Fibroblast of lung (primary cell): ENCODE measurements at places on chromosomes 16 and 17. TPM values are rescaled to one million over a fixed set of nuclear protein-coding genes. Genes with fewer than 3 reads are reported as not detected.
A peak's percentile ranks its signal among the peaks of the same experiment; 100 is the strongest.

- DNase-seq: no peak
Measured at GRCh38 chr17:82086941-82087906, 10.8 kb downstream of the FASN start.

GRCh38 chr16:67176662-67177061, 6.3 kb downstream of the NOL3 start:
- DNase-seq: no peak

SLC35B1 gene
- total RNA-seq: 36.2 and 36.3 TPM in 2 replicates

DNA sequence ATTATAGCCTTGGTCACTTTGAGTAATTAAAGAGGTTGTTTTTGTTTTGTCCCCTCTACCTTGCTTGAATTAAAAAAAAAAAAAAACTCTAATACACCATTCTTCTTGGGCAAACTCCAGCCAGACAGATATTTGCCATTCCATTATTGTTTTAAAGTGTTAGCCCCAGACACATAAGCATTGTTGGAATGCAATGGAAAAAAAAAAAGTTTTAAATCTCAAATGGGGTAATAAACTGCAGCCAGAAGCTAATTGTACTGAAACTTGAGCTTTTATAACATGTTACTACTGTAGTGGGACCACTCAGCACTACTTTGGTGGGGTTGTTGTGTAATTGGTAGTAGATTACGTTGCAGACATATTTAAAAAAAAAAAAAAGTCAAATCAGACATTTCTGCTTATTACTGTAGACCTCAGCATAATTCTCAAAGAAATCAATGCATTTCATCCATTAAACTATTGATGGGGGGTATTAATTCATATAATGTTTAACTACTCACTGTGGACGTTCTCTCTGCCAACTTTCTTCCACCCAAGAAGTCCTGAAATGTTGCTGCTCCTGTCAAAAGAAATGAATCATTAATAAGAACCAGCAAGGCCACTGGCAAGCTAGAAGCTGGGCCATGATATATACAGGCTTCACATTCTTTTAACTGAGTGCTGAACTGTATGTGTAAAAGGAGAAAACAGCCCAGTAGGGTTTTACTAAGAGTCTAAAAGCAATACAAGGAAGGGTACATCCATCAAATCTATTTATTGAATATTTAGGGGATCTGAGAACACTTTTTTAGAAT, 626.6 kb upstream of the SOX9 start:
- DNase-seq: no peak

DNA sequence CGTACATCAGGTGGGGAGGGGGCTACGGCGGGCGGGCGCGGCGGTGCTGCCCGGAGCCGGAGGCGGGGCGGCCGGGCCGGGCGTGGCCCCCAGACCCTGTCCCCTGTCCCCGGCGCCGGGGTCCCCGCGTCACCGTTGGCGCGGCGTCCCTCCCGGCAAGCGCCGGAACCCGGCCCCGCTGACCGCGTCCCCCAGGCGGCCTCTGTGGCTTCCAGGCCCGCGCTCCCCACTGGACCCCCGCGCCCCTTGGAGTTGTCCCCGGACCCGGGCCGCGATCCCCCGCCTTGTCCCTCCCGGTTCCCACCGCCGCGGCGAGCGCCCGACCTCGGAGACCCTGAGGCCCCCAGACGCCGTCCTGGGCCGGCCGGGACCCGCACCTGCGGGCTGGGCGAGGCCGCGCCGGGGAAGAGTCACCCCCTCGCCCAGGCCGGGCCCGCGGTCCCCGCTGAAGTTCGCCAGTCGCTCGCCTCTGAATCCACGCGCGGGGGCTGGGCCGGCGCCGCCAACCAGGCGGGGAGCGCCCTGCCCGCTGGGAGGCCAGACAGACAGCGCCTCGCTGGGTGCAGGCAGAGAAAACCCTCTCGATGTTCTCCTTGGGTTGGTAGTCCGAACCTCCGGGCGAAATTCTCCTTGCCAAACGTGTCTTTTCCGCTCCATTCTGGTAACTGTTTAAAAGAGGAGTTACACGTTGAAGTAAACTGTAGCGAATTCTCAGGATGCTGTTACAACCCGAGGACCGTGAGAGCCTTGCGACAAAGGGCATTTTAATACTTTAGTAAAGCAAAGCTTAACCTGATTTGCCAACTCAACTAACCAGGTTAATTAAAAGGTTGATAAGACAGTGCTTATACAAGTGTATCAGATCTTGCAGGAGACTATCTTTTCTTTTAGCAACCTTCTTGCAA, 761 bp downstream of the GAN start:
- DNase-seq: peak; percentile 61

DNA sequence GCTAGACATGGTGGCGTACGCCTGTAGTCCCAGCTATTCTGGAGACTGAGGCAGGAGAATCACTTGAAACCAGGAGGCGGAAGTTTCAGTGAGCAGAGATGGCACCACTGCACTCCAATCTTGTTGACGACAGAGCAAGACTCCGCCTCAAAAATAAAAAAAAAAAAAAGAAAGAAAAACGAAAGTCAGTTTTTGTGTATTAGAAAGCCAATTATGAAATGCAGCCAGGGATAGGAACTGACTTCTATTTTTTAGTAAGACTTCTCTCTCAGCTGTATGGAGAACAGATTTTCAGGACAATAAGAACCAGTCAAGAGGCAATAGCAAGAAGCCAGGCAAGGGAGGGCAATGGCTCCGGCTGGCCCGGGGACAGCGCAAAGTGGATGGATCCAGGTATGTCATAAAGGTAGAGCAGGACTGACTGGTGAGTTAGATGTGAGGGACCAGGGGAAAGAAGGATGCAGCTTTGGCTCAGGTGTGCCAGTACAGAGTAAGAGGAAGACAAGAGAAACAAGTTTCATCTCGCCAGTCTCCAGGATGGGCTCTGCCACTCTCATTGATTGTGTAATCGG, 12.5 kb upstream of the CCL1 start:
- no peak for DNase-seq

GRCh38 chr17:73188011-73188410, 4.8 kb upstream of the COG1 start:
- DNase-seq: no peak

DNA sequence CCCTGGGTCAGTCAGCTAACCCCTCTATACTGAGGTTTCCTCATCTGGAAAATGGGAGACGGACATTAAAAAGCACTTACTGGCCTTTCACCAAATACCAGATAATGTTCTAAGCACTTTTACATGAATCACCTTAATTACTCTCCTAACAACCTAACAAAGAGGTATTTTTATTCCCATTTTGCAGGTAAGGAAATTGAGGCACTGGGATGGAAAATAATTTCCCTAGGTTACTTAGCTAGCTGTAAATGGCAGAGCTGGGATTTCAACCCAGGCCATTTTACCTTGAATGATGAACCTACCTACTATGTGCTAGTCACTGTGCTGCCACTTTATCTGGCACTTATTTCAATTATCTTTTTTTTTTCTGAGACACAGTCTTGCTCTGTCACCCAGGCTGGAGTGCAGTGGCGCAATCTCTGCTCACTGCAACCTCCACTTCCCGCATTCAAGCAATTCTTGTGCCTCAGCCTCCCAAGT, 3.7 kb downstream of the KIF22 start:
- DNase-seq: no peak

DNA sequence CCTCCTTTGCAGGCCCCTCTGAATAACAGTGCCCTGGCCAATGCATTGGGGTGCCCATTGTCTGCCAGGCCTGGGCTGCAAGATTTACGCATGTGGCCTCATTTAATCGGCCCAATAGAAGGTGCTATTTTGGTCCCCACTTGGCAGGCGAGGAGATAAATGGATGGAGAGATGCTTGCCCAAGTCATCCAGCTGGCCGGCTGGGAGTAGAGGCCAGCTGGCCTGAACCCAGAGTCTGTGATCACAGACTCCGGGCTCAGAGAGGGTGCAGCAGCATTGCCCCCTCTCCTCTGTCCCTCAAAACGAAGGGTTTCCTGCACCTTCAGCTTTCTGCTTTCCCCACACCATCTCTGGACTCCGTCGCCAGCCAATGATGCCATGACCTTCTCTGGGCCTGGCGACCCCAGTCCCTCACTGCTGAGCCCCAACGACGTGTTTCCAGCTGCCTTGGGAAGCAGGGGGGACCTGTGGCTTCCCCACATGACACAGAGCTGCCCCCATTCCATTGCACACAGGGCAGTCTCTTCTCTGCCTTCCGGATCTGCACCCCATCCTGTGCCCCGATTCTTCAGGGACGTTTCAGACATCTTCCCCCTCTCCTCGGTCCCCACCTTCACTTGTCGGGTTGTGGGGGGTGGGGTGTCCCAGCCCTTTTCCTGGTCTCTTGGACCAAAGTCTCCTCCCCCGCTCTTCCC, 3.5 kb upstream of the ADGRG1 start:
- DNase-seq: peak; percentile 43

DNA sequence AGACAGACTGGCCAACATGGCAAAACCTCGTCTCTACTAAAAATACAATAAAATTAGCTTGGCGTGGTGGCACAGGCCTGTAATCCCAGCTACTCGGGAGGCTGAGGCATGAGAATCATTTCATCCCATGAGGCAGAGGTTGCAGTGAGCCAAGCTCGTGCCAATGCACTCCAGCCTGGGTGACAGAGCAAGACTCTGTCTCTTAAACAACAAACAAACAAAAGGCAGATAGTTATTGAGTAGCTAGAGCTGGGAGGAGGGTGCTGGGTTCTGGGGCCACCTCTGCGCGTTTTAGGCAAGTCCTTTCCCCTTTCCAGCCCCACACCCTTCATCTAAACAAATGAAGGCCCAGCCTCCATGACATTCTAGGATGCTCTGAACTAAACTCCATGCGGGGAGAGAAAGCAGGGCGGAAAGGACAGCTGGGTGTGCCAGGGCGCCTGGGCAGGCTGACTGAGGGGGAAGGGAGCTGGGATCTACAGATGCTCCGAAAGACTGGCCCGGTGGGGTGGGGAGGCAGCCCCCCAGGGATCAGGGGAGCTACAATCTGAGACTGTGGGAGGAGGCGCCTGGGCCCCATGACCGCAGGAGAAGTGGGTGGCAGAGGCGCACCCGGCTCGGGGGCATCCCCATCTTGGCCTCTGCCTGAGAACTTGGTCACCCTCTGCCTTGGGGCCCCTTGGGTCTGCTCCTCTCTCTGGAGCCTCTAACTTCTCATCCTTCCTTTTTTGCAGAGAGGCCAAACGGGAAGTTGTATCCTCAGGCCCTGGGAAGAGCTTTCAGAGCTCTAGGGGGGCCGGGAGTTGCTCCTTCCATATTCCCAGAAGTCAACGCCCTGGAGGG, 910 bp downstream of the ITGAL start:
- no peak for DNase-seq

DNA sequence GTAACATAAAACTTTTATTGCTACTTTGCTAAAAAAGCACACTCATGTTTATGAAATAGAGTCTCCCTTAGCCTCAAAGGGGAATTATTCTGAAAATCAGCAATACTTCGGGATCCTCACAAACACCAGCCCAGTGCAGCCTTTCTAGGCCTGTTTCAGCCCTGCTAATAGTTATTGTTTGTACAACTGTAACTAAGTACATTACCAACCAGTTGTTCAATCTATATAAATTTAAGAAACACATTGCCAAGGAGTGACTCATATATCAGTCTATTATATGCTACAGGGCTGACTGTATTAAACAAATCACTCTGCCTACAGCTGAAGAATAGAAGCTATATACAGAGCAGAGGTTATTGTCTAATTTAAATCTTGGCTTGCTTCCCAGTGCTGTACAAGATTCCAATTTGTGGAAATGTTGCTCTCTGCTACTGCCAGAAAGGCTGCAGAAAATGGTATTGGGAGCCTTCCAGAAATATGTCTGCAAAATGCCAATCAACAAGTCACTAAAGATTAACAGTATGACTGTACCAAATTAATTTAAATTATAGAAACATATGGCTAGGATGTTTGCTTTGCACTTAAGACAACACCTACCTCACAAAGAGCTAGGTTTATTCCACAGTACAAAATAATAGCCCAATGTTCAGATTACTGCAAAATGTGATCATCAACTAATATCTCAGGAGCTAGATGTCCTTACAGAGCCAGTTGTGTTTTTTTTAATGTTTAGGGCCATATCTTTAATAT, 49.7 kb downstream of the TOX3 start:
- peak; percentile 81 for DNase-seq

DNA sequence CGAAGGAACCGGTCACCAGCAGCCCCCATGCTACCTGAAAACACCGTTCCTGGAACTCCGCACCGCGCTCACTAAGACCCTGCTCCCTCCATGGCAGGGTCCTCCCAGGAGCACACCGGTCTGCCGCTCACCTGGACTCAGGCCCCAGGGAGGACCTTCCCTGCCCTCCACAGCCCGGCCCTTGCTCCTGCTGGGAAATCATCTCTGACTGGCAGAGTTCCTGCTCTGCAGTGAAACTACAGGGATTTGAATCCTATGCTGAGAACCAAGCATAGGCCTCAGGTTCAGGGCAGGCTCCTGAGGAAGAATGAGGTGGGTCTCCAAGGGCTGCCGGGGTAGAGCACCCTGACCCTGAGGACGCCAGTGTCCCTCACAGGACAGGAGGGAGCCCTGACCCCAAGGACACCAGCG, 88.5 kb downstream of the KCNJ12 start:
- no peak for DNase-seq

DNA sequence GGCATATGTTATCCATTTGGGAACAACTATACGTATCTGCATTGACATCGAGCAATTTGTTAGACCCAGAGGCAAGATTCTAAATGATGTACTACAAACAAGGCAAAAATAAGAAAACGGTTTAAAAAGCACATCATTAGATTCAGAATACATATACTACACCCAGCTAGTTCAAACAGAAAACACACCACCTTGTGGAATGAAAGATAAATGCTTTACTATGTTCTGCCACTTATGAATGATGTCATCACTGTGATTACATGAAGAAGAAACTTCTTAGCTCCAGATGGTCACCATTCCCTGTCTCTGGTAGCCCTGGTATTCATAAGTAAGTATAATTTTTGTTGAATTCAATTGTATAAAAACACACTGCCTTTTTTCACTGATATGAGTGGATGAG, 7.8 kb downstream of the NACA2 start:
- DNase-seq: peak; percentile 77

KRT25 gene
- total RNA-seq: not detected in 2 replicates

CDH5 gene
- under 0.01 TPM in 1 of 2 replicates, not detected in the other for total RNA-seq

GRCh38 chr16:49889725-49890397, 33.9 kb upstream of the ZNF423 start:
- peak; percentile 22 for DNase-seq

GRCh38 chr16:11233727-11234376, 22.2 kb downstream of the SOCS1 start:
- DNase-seq: no peak

DNA sequence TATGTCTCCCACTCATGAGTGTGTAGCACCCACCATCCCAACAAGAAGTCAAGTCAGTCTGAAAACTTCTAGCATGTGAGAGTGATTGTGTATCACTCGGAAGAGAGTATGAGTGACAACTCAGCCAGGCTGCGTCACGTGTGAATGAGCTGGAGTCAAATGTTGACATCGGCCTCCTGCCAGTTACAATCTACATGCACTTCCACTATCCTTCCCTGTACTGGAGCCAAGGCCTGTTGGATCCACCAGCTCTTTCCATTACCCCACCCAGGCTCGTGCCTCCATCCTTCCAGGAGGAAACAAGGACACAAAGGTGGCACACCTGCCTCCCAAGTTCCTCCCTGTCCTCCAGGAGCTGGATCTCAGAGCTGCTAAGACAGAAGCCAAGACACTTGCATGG, 64.5 kb downstream of the ASIC2 start:
- DNase-seq: no peak

DNA sequence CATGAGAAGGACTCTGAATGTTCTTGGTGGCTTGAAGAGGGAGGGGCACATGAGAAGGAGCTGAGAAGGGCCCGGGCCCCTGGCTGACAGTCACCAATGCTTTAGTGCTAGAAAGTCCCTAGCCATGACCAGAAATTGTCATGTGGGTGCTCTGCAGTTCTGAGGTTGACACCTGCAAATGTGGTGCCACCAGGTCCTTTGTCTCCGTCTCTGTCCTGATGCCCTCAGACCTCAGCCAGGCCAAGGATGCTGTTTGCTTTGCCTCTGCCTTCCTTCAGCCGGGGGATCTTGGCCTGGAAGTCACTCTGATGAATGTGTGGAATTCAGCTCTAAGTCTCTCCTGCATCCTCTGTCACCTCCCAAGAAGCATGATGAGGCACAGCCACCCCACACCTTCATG, 63.6 kb downstream of the TNFRSF13B start:
- DNase-seq: no peak
